ENCODE measurements at places on chromosomes 7 and 10.

GRCh38 chr7:82156168-82156567 is 287.4 kb downstream of the CACNA2D1 start:
- peak; percentile 98 for DNase-seq

DNA sequence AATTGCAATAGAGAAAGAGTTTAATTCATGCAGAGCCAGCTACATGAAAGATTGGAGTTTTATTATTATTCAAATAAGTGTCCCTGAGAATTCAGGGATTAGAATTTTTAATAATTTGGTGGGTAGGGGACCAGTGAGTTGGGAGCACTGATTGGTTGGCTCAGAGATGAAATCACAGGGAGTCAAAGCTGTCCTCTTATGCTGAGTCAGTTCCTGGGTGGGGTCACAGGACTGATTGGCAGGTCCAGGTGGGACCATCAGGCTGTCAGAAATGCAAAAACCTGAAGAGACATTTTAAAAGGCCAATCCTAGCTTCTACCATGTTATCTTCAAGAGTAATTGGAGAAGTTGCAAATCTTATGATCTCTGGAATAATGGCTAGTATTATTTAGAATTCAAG is 56.0 kb upstream of the KAT6B start:
- DNase-seq, result no peak

- DNase-seq, result no peak
Observed at GRCh38 chr10:52949899-52950298, 177.3 kb upstream of the MBL2 start.

- DNase-seq, result no peak
Observed at GRCh38 chr10:73407495-73407894, 6.4 kb downstream of the ANXA7 start.

- DNase-seq, result no peak
Observed at GRCh38 chr7:113176836-113177235, 58.5 kb upstream of the SMIM30 start.

DNA sequence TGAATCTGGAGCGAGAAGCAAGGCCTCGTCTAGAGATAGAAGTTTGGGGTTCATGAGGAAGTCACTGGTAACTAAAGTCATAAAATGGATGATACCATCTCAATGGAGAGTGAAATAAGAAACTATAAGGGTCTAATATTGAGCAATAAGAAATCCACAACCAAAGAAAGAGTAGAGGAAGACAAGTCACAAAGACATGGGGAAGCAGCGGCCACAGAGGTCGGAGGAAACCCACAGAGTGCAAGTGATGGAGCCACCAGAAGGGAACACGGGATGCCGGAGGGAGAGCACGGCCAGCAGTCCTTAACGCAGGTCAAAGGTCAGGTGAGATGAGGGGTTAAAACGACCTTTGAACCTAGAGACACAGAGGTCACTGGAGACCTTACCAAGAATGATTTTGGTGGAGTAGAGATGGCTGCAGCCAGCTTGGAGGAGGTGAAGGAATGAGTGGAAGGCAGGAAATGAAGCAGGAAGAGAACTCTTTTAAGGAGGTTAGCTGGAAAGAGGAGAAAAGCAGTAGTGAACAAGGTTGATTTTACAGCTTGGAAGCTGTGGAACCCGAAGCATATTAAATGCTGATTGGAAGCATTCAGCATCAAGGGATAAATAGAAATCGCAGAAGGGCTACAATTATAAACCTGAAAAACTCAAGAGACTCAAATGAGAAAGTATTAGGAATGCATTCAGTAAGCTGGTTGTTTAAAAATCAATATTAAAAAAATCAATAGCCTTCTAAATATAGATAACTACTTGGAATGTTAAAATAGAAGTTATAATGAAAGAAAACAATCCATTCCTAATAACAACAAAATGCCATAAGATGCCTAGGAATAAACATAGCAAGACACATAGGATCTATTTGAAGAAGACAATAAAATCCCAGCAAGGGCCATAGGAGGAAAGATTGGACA is 93.7 kb downstream of the SVOPL start:
- DNase-seq, result no peak

DNA sequence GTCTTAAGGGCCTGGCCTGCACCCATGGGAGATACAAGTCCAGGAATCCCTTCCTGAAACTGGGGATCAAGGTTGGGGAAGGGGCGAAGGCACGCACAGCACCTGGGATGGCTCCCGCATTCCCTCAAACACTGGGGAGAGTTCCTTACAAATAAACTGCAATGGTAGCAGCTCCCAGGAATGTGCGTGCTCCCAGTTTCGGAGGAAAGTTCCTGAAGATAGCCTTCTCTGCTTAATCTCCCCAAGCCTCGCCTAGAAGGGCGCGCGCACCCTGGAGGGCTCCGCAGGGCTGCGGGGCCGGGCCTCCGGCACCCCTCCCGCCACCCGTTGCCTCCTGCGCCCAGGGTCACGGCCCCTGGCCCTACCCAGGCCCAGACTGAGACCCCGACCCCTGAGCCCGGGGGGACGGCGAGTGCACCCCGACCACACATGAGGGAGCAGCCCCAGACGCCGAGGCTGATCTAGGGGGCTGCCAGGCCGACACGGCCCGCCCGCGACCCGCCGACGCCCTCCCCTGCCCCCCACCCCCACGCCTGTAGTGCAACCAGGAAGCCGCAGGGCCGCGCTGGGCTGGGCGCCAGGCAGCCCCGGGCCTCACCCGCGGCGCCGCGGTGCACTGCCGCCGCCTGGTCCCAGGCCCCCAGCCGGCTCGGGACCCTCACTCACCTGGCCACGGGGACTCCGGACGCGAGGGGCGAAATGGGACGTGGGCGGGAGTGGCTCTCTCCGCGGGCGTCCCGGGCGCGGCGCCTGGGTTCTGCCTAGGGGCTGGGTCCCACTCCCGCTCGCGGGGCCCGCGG is 460 bp downstream of the ANXA11 start:
- peak; percentile 57 for DNase-seq

GRCh38 chr7:150668472-150668911 is 17.0 kb upstream of the GIMAP2 start:
- DNase-seq, result no peak

DNA sequence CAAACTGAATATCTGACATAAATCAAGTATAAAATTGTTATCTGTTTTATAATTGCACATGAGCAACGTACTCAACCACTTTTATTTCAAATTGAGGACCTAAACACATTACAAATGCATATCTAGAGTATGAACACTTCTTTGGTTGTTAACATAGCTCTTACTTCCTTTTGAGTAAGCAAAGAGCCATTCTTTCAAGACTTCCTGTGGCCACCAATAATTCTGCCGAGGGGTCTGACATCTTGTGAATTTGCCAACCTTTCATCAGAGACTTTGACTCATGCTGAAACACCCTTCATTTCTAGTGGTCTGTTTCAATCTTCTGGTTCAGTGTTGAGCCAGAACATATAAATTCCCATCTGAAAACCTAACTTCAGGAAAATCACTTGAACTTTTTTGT is 59.4 kb downstream of the CDK14 start:
- no peak for DNase-seq

GRCh38 chr7:54955296-54955695 is 63.5 kb upstream of the EGFR start:
- DNase-seq, result no peak

DNA sequence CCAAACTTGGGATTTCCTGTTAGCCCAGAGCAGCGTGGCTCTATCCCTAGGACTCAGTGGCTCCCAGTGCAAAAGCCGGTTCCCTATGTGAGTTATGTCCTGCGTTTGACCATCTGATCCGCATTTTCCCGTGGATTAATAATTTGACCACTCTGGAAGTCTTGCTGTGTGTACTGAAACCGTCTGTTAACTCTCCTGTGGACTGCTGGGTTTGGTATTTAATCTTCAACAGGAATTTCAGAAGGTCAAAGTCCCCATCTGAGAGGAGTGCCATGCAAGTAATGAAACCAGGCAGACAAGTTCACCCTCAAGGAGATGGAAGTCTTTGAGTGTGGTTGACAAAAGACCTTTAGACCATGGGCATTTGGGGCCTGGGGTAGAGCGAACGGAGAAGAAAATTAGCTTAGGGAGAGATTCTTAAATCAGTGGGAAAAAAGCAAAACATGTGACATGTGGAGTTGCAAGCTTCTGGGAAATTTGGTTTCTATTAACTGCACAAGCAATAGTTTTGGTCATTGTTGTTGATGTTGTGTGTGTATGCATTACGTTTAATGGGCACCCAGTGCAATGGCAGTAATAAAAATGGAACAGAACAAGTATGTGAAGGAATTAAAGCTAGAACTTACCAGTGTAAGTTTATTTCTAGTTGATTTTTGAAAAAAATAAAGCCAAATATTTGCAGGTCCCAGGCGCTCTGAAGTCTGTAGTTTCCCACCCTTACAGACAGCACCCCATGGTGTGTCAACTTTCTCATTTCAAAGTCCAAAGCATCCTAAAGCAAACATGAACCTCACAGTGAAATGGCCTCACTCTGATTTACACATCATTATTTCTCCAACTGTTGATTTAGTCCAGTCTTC is 38.2 kb downstream of the LYZL1 start:
- DNase-seq, result no peak

GRCh38 chr10:96719850-96720421 is 378 bp downstream of the PIK3AP1 start:
- DNase-seq, result peak; percentile 63

- no peak for DNase-seq
Observed at GRCh38 chr10:27815846-27816245, 70.2 kb upstream of the MKX start.

DNA sequence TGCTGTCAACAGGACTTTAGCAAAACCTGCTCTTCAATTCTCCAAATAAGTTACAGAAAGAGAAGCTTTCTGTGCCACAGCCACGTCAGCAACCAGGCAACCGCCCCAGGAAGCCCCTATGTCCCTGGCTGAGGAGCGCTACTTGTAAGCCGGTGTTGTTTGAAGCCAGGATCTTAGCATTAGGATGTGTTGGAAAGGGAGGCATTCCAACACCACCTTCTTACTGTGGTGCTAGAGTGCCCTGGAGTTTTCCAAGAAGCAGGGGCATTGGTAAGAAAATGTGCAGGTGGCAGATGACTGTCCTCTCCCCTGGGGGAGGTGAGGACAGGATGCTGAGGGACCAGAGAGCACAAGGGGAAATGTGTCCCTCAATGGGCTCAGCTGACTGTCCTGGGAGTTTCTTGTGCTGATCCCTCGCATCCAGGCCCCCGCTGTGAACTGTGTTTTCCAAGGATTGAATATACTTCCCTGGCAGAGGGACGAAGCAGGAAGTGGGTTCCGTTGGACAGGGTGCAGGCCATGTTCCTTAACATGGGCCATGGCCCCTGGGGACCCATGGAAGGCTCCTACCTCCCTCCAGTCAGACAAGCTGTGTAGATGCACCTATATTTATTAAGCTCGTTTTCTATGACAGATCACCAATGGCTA is 139.6 kb upstream of the GDF10 start:
- DNase-seq, result no peak

Measured in NCI-H1417 (cell line).